Ureter (tissue), 1 donor: ENCODE measurements at places on chromosomes 1 and 21. TPM values are rescaled to one million over a fixed set of nuclear protein-coding genes. Genes with fewer than 3 reads are reported as not detected.

NPPA gene
- not detected for total RNA-seq

OR2AK2 gene
- not detected for total RNA-seq

DHCR24 gene
- total RNA-seq: 190 TPM

SPRR2E gene
- not detected for total RNA-seq

FCN3 gene
- 2.1 TPM for total RNA-seq

PDE4B gene
- 9.5 TPM for total RNA-seq

ATP1A2 gene
- total RNA-seq: 41.2 TPM

TDRD5 gene
- total RNA-seq: 1.0 TPM

PRDM16 gene
- total RNA-seq: 15.9 TPM

KLF17 gene
- not detected for total RNA-seq

IGFN1 gene
- total RNA-seq: 0.16 TPM

SPRR2A gene
- total RNA-seq: 0.96 TPM
